Natural killer cell treated with Interleukin-12 subunit alpha and Interleukin-12 subunit beta and Interleukin-15 and Interleukin-18, amount 100 ng/mL, for 72 hours (primary cell): ENCODE measurements at places on chromosomes 6 and 20. TPM values are rescaled to one million over a fixed set of nuclear protein-coding genes. Genes with fewer than 3 reads are reported as not detected.

GJA10 gene
- not detected for total RNA-seq

LBP gene
- total RNA-seq = not detected

EPB41L1 gene
- 0.21 TPM for total RNA-seq

TCP11 gene
- total RNA-seq = not detected

DNA sequence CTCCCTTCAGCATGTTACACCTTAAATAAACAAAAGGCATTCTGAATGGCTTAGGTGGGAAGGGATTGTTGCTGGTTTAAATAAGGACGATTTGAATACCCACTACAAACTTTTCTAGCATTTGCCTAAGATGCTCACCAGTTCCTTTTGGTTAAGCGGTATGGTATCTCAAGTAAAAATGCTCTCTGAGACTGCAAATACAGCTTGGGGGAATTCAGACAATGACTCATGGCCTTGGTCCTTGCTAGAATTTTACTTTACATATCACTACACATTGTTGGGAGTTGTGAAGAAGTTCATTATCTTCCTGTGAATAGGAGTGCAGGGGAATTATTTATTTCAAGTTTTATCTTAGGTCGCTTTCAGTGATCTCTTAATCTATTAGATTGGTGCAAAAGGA lies 670.7 kb downstream of the UTRN start:
- H3K36me3 ChIP-seq = no peaks in the 10 kb centered on the region
- H3K27me3 ChIP-seq = peaks cover 13% of the 10 kb centered on the region
- no peak for DNase-seq
- no peak overlapping the region for H3K4me3 ChIP-seq
- H3K27ac ChIP-seq = no peak overlapping the region

PSORS1C2 gene
- total RNA-seq = not detected

- H3K27me3 ChIP-seq = peaks cover 7% of the 10 kb centered on the region
- no peaks in the 10 kb centered on the region for H3K36me3 ChIP-seq
- H3K4me1 ChIP-seq = peaks cover 18% of the 10 kb centered on the region
- no peak for DNase-seq
- no peak overlapping the region for H3K4me3 ChIP-seq
Measured at GRCh38 chr6:119447921-119448320, 98.4 kb upstream of the MAN1A1 start.

DNA sequence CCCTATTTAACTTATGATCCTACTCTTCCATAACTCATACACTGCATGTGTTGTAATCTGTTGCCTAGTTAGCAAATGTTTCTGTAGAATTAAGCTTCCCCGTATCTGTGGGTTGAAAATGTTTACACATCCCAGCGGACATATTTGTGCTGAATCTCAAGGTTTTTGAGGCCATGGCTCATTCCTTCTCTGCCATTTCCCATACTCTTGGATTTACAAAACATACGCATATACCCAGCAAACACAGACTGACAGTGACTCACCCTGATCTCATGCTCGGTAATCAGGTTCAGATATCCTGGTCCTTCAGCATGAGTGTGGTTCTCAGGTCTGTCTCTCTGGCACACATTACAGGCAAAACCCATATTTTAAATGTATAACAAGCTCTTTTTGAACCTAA lies 58.7 kb downstream of the AGPAT4 start:
- peaks cover 7% of the 10 kb centered on the region for H3K4me1 ChIP-seq
- no peaks in the 10 kb centered on the region for H3K27me3 ChIP-seq
- peaks cover 16% of the 10 kb centered on the region for H3K36me3 ChIP-seq
- DNase-seq = no peak

DNA sequence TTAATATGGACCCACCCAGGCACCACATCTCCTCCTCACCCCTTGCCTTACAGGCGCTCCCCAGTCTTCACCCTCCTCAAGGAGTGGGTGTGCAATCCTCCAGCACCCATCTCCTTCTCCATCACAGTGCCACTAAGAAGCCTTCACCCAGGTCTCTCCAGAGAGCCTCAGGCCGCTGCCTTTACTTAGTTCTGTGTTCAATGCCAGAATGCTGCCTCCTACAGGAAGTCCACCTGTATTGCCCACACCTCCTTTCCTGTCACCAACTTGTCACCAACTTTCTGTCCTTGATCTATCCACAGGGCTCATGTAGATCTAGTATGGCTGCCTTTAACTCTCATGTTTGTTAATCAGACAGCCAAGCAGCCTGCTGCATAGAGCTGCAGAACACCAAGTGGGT lies 586 bp upstream of the LST1 start:
- H3K4me1 ChIP-seq = peaks cover 56% of the 10 kb centered on the region
- peak overlapping the region; percentile 64 for H3K4me3 ChIP-seq
- H3K36me3 ChIP-seq = peaks cover 11% of the 10 kb centered on the region
- DNase-seq = no peak
- H3K27me3 ChIP-seq = no peaks in the 10 kb centered on the region

GRCh38 chr20:37298190-37298939 lies 8.9 kb downstream of the MANBAL start:
- H3K4me1 ChIP-seq = peaks cover 35% of the 10 kb centered on the region
- no peak for DNase-seq
- no peaks in the 10 kb centered on the region for H3K27me3 ChIP-seq
- peaks cover 21% of the 10 kb centered on the region for H3K36me3 ChIP-seq
- peak overlapping the region; percentile 78 for H3K27ac ChIP-seq

DNA sequence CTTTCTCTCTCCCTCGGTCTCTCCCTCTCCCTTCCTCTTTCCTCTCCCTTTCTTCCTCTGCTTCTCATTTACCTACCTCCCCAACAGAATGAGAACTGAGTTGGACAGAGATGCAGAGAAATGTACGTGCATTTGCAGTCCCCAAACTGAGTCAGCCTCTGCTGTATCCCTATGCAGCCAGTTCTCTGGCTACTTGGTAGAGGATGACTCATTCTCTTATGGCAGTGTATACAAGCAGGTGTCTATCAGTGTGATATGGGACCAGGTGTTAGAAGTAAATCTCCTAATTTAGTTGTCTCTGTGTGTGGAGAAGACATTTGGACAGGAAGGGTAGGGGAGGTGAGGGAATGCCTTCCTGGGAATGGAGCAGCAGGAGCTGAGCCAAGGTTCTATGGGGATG lies 470.8 kb downstream of the CD109 start:
- H3K4me3 ChIP-seq = no peak overlapping the region
- no peaks in the 10 kb centered on the region for H3K4me1 ChIP-seq
- H3K27ac ChIP-seq = no peak overlapping the region
- H3K27me3 ChIP-seq = no peaks in the 10 kb centered on the region
- no peak for DNase-seq

DDO gene
- 0.33 TPM for total RNA-seq

GRCh38 chr6:69888482-69889233 lies 22.3 kb downstream of the COL19A1 start:
- DNase-seq = no peak
- no peak overlapping the region for H3K27ac ChIP-seq
- no peaks in the 10 kb centered on the region for H3K4me1 ChIP-seq
- H3K36me3 ChIP-seq = no peaks in the 10 kb centered on the region

- no peak for DNase-seq
- H3K4me3 ChIP-seq = no peak overlapping the region
- no peaks in the 10 kb centered on the region for H3K27me3 ChIP-seq
Measured at GRCh38 chr6:93571346-93571745, 152.0 kb upstream of the EPHA7 start.

GRCh38 chr20:58568126-58568482 lies 52.9 kb upstream of the APCDD1L start:
- H3K4me3 ChIP-seq = no peak overlapping the region
- no peak overlapping the region for H3K27ac ChIP-seq
- H3K36me3 ChIP-seq = no peaks in the 10 kb centered on the region
- H3K4me1 ChIP-seq = no peaks in the 10 kb centered on the region

- H3K4me1 ChIP-seq = peaks cover 20% of the 10 kb centered on the region
- H3K27me3 ChIP-seq = no peaks in the 10 kb centered on the region
- DNase-seq = no peak
- no peak overlapping the region for H3K27ac ChIP-seq
- H3K36me3 ChIP-seq = peaks cover 14% of the 10 kb centered on the region
- no peak overlapping the region for H3K4me3 ChIP-seq
Measured at GRCh38 chr6:105336986-105337385, 65.9 kb downstream of the PREP start.

DNA sequence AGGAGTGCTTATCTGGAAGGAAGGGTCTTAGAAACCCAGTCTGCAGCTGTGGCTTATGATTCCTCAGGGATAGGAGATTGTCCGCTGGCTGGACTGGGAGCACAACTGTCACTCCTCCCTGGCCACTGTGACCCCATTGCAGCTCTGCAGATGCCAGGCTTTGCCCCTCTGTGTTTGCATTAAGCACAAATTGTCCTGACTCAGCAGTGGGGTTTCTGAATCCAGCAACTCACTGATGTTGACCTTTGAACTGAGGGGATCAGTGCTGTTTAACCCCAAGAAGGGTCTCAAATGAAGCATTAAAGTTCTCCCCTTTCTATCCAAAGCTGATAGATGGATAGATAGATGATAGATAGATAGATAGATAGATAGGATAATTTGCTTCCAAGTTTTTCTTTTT lies 29.5 kb downstream of the DACT2 start:
- DNase-seq = no peak
- H3K4me3 ChIP-seq = no peak overlapping the region
- H3K27ac ChIP-seq = no peak overlapping the region

- peaks cover 9% of the 10 kb centered on the region for H3K36me3 ChIP-seq
- no peak overlapping the region for H3K4me3 ChIP-seq
- no peaks in the 10 kb centered on the region for H3K27me3 ChIP-seq
- peaks cover 4% of the 10 kb centered on the region for H3K4me1 ChIP-seq
- no peak for DNase-seq
Measured at GRCh38 chr20:35626386-35627001, 10.9 kb downstream of the SPAG4 start.

GRCh38 chr6:15518878-15519277 lies 143.9 kb downstream of the DTNBP1 start:
- no peak for DNase-seq
- no peaks in the 10 kb centered on the region for H3K27me3 ChIP-seq
- peaks cover 46% of the 10 kb centered on the region for H3K4me1 ChIP-seq

CBFA2T2 gene
- 11.6 TPM for total RNA-seq

- H3K36me3 ChIP-seq = peaks cover 14% of the 10 kb centered on the region
- no peak overlapping the region for H3K4me3 ChIP-seq
- peaks cover 7% of the 10 kb centered on the region for H3K4me1 ChIP-seq
- H3K27me3 ChIP-seq = no peaks in the 10 kb centered on the region
- DNase-seq = no peak
- H3K27ac ChIP-seq = no peak overlapping the region
Measured at GRCh38 chr6:33061987-33062386, 11.5 kb downstream of the HLA-DPA1 start.

LY6G6C gene
- not detected for total RNA-seq

HTR1B gene
- total RNA-seq = not detected

DNA sequence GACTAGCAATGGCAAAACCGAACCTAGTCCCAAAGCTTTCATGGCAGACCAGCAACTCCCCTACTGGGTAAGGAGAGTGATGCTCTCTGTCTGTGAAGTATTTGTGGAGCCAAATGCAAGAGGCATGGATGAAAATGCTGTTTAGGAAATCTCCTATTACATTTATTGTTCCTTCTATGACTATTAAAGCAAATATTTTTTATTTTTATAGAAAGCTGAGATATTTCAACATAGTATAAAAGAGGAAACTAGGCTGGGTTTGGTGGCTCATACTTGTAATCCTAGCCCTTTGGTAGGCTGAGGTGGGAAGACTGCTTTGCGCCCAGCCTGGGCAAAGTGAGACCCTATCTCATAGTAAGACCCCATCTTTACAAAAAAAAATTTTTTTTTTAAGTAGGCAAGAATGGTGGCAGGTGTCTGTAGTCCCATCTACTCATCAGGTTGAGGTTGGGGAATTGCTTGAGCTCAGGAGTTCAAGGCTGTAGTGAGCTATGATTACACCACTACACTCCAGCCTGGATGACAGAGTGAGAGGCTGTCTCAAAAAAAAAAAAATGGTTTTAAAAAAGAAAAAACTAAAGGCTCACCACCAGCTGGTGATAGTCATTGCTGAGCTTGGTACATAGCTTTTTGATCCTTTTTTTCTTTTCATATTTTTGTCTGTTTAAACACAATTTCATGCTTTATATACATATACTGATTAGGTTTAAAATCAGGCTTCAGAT lies 11.3 kb downstream of the KDM1B start:
- no peaks in the 10 kb centered on the region for H3K27me3 ChIP-seq
- H3K4me3 ChIP-seq = no peak overlapping the region
- no peaks in the 10 kb centered on the region for H3K4me1 ChIP-seq
- H3K36me3 ChIP-seq = peaks cover 19% of the 10 kb centered on the region
- no peak overlapping the region for H3K27ac ChIP-seq
- no peak for DNase-seq

DNA sequence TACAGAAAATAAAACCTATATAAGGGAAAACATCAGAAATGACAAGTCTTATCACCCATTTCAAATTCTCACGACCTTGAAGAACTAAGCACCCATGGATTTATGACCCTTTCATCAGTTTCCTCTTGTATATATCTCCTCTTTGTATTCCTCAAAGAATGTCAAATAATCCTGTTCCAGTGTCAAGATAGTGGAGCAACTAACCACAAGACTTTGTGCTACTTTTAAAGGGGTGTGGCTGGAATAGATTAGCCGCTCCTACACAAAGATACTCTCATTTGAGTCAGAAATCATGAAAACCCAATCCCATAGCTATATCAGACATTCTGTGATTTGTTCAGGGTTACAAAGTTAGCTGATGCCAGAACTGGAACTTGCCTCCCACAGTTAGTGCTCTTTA lies 6.6 kb downstream of the REPS1 start:
- no peaks in the 10 kb centered on the region for H3K27me3 ChIP-seq
- H3K4me3 ChIP-seq = no peak overlapping the region
- no peaks in the 10 kb centered on the region for H3K36me3 ChIP-seq
- no peak for DNase-seq

CRIP3 gene
- not detected for total RNA-seq

SOX4 gene
- 1.5 TPM for total RNA-seq

DNA sequence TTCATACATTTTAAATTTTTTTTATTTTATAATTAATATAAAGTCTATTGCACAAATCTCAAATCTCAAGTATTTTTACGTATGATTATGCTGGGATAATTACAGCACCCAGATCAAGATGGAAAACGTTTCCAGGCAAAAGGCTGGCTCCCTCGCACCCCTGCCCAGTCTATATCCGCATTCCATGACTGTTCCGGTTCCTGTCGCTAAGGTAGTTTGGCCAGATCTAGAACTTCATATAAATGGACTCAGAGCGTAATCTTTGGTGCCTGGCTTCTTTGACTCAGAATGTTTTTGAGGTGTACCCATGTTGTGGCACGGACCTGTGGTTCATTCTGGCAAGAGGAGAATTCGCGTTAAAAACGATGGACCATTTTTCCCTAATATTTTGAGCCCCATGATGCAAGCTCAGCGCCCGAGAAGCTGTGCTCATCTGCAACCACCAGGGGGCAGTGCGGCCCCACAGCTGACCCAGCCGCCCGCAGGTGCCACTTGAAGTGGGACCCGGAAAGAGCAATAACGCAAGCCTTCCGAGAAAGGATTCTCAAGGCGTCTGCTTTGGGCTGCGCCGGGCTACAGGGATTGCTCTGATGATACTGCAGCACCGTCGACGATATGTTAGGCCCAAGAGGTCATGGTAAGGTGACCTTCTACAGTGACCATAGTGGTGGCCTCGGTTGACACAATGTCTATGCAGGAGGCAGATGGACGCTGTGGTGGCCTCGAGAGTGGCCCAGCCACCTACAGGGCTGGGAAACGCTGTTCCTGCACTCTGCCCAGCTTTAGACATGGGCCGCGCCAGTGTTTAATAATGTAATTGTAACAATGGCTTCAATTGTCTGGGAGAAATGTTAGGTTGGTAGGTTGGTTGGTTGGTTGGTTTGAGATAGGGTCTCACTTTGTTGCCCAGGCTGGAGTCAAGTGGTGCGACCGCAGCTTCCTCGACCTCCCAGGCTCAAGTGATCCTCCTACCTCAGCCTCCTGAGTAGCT lies 160.1 kb downstream of the ZMYND8 start:
- H3K4me1 ChIP-seq = peaks cover 7% of the 10 kb centered on the region
- H3K36me3 ChIP-seq = no peaks in the 10 kb centered on the region
- H3K27ac ChIP-seq = no peak overlapping the region
- peak; percentile 84 for DNase-seq
